ENCODE measurements at places on chromosomes 7 and 10.
A peak's percentile ranks its signal among the peaks of the same experiment; 100 is the strongest.

GRCh38 chr7:68444956-68445355 is 1153.3 kb upstream of the AUTS2 start:
- DNase-seq, result no peak

DNA sequence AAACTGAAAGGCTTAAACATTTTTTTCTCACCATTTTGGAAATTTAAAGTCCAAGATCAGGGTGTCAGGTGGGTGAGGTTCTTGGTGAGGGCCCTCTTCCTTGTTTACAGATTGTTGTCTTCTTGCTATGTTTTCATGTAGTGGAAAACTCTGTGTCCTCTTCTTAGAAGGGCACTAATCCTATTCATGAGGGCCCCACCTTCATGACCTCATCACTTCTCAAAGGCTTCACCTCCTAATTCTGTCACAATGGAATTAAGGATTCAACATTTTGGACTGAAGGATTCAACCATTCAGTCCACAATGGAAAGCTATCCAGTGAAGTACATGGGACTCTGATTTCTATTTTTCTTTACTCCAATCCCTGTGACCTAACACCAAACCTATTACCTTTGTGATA is 27.3 kb downstream of the MACC1 start:
- no peak for DNase-seq

DNA sequence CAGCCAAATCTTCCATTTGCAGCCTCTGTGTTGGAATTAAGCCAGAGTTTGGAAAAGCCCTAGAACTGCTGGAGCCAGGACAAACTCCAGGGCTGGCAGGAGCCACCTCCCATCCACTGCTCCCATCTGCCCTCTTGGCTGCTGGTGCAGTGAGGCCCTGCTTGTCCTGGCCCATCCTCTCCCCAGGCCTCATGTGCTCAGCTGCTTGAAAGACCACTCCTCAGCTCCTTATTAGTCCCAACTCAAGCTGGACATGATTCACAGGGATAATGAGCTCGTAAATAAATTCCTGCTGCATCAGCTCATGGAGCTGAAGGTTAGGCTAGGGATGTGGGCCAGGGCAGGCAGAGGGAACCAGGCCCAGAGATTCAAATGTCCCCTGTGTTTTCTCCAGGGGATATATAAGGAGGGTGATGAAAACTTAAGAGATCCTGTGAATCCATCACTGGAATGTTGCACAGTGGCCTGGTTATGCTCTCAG is 282.8 kb downstream of the RPS24 start:
- DNase-seq, result peak; percentile 45

DNA sequence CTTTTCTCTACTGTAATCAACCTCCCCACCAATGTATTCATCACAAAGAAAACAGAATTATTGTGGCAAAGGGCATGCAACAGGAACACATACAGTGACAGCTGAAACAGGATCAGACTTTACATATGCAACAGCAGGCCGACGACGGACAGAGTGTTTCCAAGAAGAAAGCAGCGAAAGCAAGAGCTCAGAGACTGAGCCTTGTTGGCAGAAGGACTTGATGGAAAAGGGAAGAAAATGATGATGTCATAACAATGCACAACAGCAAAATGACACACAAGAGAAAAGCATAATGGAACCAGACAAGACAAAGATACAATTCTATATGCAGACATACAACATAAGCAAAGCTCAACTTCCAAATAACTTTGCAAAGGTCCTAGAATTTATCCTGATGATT is 106.5 kb downstream of the ARHGAP12 start:
- DNase-seq, result no peak

DNA sequence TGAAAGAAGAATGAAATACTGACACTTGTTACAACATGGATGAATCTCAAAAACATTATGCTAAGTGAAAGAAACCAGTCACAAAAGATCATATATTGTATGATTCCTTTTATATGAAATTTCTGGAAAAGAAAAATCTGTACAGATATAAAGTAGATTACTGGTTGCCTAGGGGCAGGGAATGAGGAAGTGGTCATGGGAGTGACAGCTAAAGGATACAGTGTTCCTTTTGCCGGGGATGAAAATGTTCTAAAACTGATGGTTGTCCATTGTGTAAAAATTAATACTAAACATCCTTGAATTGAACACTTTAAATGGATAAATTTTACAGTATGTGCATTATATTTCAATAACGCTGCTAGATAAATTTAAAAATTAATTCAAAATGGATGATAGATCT is 25.1 kb downstream of the ALOX5 start:
- DNase-seq, result no peak

DNA sequence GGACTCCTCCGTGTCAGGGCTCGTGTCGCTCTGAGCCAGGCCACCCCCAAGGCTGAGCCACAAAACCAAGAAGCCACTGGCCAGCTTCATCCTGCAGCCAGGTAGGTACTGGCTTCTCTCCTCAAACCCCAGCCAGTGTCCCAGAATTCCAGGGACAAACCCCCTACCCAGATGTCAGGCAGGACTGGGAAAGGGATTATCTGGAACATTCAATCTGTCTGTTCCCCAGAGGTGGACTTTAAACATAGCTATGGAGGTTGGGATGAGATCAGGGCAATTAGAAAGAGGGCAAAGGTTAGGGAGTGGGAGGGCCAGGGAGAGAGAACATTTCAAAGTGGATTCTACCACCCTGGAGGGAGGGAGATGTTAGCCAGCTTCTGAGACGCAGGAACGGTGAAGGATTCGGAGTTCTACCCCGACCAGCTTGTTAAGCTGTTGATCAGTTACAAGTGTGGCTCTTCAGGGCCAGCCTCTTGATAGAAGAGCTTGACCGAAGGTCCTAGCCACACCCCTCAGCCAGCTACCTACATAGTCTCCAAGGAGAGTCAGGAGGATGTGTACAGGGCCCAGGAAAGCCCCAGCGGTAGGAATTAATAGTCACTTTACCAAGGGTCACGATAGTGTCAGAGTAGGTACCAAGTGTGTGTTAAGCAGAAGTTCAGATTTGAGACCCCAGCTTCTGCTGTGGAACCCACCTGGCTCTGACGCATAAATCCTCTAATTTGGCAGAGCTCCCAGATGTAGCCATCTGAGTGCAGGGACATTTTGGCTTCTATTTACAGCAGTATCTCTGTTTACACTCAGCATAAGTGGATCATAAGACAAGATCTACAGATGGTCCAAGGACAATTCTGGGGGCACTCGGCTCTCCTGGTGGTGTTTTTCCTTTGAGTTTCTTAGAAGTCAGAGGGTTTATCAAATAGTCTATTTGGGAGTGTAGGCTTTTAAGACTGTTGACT is at the start of gene PLA2G12B:
TSS of gene PLA2G12B (minus strand) at position 211 of the 959 bp plus-strand sequence. CDS start at position 90, 121 bp downstream.
- DNase-seq, result no peak

DNA sequence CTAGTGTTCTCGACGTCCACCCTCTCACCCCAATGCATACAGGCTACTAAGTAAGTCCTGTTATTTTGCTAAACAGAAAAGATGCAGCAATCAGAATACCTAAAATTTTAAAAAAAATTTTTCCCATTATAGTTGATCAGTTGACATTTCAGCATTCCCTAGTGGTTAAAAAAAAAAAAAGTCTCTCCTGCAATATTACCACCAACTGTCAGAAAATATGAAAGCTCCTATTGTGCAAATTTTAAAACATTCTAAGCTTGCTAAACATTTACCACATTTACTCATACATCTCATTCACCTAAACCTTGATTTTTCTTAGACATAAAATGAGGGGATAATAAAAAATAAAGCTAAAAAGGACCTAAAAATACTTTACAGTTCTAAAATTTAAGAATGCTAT is 165.6 kb downstream of the AVL9 start:
- no peak for DNase-seq

DNA sequence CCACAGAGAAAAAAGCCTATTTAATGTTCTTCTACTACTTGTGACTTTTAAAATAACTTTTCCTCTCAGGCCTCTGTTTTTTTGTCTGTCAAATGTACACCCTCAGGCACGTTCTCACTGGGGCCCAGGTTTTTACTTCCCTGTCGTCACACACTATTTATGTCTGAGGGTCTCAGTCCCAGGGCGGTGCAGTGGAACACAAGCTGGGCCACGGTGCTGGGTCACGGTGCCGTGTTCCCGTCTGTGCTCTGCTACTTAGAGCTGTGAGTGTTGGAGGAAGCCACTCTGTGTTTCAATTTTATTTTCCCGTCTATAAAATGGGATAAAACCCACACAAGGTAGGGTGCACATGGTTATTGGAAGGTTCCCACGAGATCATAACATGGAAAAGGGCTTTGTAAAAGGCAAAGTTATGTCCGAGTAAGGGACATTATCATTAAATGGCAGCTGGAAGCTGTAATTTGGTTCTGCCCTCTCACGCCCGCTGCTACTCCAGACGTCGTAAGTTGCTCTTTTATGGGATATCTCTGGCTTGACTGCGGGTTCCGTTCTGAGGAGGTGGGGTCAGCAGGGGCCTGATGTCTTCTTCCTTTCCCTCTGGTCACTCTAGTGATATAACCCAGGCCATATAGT is 25.2 kb downstream of the ZNF775 start:
- DNase-seq, result no peak

GRCh38 chr7:767941-768731 is 41.1 kb upstream of the PRKAR1B start:
- no peak for DNase-seq

- DNase-seq, result no peak
Observed at GRCh38 chr10:33819206-33819605, 484.7 kb upstream of the NRP1 start.

DNA sequence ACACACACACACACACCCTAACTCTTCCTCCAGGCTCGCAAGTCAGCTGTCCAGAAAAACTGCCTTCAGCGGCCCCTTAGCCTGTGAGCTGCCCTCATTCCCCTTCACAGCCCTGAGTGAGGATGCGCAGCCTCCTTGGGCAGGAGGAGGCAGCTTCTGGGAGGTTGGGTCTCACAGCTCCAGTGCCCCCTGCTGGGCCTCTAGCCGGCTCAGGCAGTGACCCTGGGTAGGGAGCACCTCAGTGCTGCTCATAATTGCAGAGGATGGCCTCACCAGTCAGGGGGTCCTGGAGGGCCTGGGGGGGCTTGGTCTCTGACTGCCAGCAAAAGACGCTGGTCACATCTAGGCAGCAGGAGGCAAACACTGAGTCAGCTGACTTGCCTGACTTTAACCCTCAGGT is 43.7 kb downstream of the ZNF273 start:
- DNase-seq, result no peak

- DNase-seq, result no peak
Observed at GRCh38 chr7:45975847-45976484, 54.9 kb upstream of the IGFBP3 start.

- no peak for DNase-seq
Observed at GRCh38 chr10:48556713-48557112, 48.2 kb downstream of the ARHGAP22 start.

DNA sequence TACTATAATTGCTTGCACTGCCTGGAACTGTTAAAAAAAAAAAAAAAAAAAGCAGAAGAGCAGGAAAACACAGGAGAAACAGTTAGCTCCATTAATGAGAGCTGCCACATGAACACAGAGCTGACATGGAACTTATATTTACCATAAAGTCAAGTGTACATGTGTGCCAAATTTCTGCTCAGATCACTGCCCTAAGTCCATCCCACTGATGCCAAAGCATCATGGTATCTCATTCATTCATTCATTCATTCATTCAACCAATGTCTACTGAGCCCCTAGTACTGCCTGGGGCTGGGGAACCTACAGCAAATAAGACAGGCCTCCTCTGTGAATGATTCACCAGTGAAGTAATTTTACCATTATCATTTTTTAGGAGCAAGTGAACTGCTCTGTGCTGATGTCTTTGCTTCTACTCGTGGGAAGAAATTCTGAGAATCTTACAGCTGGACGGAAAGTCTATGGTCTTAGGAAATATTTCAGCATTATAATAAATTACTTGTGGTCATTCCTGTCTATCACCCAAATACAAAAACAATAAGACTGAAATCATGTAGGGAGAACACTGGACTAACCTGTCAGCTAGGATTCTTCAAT is 58.8 kb upstream of the ABLIM1 start:
- DNase-seq, result no peak

DNA sequence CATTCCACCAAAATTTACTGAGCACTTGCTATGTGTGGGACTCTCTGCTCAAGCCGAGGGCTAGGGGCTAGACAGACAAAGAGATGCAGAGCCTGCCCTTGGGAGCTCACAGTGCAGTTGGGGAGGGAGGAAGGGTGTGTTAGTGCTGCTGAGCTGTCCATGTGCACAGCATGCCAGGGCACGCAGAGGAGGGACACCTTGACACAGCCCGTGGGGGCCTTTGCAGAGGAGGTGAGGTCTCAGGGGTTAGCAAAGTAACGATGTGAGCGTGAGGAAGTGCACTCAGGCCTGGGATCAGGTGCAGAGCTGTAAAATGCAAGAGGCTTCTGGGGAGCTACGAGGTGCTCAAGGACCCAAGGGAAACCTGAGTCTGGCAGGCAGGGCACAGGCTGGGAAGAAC is 16.3 kb downstream of the PRKCQ start:
- no peak for DNase-seq

DNA sequence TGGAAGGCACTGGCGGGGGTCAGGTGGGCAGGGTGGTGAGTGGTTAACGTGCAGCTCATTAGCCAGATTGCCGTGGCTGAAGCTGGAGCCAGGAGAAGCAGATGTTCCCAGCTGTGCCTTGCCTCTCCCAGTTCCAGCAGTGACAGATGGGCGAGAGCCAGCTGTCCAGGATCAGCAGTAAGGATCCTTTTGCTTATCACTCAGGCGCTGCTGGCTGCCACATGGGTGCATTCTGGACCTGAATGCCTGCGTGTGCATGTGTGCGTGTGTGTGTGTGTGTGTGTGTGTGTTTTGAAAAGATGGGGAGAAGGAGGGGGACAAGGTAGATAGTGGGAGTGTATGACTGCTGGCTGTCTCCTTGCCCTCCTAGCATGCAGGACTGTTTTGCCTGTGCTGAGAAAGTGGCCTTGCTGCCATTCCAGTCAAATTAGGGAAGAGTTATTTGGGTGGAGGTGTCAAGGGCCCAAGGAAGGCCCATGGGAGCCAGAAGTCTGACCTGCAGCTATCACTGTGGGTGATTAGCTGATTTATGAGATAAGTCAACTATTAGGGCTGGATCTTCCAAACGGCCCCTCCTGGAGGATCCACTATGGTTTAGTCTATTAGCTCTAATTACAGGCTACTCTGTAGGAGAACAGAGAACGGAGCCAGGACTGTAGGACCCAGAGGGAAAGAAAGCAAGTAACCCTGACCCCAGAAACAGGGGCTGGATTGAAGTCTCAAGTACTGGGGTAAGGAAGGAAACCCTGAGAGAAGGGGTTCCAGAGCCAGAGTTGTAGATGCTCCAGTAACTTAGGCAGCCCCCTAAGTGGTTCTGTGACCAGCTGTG is 3.3 kb downstream of the EPHA1 start:
- DNase-seq, result peak; percentile 76

DNA sequence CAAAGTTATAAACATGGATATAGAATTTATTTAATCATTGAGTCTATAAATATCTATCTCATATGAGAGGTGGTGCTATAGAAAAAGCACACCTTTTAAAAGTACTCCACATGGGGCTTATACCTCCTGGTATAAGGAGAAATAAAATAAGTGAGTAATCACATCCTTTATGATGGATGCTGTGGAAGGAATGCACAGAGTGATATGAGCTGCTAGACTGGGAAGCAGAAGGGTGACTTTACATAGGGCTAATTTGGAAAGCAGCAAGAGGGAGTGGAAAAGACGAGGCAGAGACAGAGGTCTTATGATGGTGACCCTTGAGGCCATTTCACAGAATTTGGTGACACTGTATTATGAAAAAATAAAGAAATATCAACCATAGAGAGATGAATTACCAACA is 59.4 kb upstream of the AHR start:
- DNase-seq, result no peak

Measured in mesenchymal stem cell (in vitro differentiated cells and primary cell).